Chondrocyte (in vitro differentiated cells): ENCODE measurements at places on chromosomes 7 and 10. TPM values are rescaled to one million over a fixed set of nuclear protein-coding genes. Genes with fewer than 3 reads are reported as not detected.

GRCh38 chr7:120550494-120551048 is 277.6 kb downstream of the KCND2 start:
- no peak for DNase-seq

DNA sequence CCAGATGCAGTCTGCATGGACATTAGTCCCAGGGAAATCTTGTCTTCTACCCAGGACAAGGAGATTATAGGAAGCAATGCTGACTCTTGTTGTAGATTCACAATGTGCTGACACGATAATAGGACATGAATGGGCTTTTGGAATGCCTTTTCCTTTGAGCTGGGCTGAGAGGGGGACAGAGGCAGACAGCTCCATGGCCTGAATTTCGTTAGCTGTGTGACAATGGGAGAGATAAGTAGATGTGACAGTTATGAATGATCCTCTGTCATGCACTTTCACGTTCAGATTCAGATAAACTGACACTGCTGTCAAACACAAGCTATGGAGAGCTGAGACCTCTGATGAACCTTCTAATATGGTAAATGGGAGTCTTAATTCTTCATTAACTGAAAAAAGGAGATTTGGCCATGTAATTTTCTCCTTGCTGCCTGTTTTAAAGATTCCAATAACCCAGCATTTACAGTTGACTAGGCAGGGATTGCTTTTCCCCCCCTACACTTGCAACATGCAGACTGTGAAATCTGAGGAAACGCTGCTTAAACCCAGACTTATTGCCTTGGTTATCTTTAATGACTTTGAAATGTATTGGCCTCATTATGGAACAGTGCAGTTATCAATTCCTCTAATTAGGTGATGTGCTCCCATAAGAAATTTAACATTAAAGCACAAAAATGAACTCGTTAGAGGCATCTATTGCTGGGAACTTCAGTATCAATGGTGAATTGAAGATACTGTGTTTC is 669.3 kb downstream of the AUTS2 start:
- no peak for DNase-seq

DNA sequence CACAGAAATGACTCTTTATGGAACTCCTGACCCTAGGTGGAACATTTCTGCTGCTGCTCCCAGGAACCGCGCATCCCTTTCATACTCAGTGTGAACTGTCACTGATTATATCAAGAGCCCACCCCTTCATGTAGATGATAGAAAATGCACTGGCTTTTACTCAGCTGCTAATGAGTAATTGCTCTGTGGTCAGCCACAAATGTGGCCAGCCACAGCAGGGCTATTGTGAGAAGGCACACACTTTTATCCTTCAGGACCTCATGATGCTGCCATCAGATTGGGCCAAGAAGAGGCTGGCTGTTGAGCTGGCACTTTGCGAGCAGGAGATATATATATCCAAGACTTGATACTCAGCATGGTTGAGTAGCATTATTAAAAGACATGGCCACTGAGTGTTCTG is 124.7 kb downstream of the CFAP58 start:
- DNase-seq: no peak

- no peak for DNase-seq
These were observed 303.7 kb downstream of the EXOC4 start for GRCh38 chr7:133556553-133556952.

DNA sequence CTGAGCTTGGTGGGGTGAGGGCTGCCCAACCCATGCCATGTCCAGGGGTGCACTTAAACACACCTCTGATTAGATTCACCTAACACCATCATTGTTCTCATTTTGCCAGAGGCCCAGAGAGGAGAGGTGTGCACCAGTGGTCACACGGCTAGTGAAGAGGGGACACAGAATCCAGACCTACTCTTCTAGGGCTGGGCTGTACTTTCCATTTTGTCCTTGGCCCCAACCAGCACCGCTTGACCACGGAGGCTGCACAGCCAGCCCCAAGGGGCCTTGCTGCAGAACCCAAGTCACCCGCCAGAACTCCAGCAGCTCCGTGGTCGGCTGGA is 246 bp upstream of the WDFY4 start:
- no peak for DNase-seq

DNA sequence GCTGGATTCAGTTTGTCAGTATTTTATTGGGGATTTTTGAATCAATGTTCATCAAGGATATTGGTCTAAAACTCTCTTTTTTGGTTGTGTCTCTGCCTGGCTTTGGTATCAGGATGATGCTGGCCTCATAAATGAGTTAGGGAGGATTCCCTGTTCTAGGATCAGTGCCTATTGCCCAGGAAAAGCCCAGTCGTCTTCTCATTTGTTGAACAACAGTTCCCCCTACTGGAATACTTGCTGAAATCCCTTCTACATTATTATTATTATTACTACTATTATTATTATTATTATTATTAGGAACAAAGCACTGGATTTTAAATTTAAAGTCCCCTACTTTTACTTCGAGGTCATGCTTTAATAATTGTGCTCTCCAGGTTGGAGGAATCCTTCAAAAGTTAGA is 528.9 kb downstream of the MAGI2 start:
- no peak for DNase-seq

GRCh38 chr10:97684866-97685394 is 2.1 kb downstream of the AVPI1 start:
- no peak for DNase-seq

- DNase-seq: no peak
These were observed 114.1 kb downstream of the SLC16A9 start for GRCh38 chr10:59595593-59595992.

GRCh38 chr10:121597504-121598262 is 561 bp downstream of the FGFR2 start:
- DNase-seq: peak; percentile 74

- DNase-seq: no peak
These were observed 598 bp downstream of the JAZF1 start for GRCh38 chr7:28180031-28180363.

DNA sequence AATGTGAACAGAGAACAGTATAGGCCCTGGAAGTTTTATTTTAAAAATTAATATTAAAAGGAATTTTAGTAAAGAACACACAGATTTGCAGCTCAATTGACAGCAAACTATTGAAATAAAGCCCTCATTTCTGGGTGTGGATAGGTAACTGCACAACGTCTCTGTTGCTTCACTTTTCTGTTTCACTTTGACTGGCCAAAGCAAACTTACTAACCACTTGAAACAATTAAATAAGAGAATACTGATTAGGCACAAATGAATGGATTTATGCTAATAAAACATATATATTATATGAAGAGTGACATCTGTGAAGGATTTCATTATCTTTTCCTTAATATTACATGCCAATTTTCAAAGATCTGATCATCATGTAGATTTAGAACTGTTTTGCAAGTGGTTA is 11.9 kb downstream of the ZNF804B start:
- no peak for DNase-seq

GRCh38 chr7:52233248-52233647 is 802.2 kb upstream of the POM121L12 start:
- no peak for DNase-seq

DNA sequence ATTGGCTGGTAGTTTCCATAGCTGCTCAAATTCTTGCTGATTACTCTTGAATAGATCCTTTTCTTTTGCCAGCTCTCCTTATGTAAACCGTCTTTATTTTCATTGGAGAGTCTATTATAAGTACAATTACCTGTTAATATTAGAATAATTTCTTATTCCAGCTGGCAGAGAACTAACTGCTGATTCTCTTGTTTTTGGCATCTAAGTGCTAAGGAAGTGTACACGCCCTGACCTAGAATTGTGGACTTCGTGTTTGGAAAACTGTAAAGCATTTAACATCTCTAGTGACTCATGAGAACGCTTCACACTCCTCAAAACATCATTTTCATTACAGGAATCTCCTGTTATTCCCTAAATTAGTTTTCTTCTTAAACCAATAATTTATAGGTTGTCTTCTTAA is 39.9 kb upstream of the FAM171A1 start:
- no peak for DNase-seq

- no peak for DNase-seq
These were observed 27.5 kb downstream of the CTNNA3 start for GRCh38 chr10:67668448-67668847.

- peak; percentile 85 for DNase-seq
These were observed 20.7 kb downstream of the PDIA4 start for GRCh38 chr7:149007611-149008010.

DNA sequence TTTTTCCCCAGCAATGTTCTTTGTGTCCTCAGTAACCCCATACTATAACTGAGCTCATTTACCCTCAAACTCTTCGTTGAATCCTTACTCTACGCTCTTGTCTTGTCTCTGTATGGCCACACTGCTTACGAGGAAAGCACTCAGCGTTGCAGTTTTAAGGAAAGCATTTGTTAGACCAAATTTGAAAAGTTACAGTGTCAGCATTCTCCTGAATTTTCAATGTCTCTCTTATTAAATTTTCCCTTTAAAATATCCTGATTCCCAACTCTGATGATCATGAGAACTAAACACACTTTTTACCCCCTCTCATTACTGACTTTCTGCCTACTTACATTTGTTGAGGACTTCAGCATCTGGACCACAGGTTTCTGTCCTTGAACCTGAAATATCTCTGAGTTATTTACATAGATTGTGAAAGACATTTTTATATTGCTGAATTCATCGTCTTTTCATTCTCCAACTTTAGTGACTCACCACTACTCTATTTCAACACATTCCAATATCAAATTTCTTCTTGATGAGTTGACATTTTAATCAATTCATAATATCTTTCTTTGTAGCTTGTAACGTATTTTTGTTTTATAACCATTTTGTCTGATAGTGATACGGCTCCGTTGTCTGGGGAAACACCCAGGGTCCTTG is 19.8 kb upstream of the VWDE start:
- DNase-seq: no peak

GRCh38 chr10:113646336-113647201 is 17.3 kb downstream of the NRAP start:
- DNase-seq: no peak

GRCh38 chr10:114288424-114289095 is 49.5 kb downstream of the VWA2 start:
- DNase-seq: peak; percentile 76

- no peak for DNase-seq
These were observed 162.6 kb downstream of the SH2D4B start for GRCh38 chr10:80700252-80700651.

GRCh38 chr7:14934839-14935238 is 32.3 kb upstream of the DGKB start:
- DNase-seq: no peak

- DNase-seq: no peak
These were observed 109.9 kb downstream of the ATXN7L1 start for GRCh38 chr7:105766421-105767073.

DNA sequence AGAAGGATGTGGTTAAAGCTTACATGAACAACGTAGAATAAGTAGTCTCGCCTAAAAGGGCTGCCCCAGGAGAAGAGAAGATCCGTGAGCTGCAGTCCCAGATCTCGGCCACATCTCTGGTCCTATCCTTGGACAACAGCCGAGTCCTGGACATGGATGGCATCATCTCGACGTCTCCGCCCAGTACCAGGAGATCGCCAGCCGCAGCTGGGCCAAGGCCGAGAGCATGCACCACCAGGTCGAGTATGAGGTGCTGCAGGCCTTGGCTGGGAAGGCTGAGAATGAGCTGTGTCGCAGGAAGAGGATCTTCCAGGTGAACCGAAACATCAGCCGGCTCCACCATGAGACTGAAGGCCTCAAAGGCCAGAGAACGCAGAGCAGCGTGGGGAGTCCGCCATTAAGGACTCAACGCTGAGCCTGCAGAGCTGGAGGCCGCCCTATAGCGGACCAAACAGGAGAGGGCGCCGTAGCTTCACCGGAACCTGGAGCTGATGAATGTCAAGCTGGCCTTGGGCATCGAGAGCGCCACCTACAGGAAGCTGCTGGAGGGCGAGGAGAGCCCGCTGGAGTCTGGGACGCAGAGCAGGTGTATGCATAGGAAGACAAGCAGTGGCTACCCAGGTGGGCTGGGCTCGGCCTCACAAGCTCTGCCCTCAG is 22.2 kb downstream of the LIPK start:
- peak; percentile 83 for DNase-seq

DNA sequence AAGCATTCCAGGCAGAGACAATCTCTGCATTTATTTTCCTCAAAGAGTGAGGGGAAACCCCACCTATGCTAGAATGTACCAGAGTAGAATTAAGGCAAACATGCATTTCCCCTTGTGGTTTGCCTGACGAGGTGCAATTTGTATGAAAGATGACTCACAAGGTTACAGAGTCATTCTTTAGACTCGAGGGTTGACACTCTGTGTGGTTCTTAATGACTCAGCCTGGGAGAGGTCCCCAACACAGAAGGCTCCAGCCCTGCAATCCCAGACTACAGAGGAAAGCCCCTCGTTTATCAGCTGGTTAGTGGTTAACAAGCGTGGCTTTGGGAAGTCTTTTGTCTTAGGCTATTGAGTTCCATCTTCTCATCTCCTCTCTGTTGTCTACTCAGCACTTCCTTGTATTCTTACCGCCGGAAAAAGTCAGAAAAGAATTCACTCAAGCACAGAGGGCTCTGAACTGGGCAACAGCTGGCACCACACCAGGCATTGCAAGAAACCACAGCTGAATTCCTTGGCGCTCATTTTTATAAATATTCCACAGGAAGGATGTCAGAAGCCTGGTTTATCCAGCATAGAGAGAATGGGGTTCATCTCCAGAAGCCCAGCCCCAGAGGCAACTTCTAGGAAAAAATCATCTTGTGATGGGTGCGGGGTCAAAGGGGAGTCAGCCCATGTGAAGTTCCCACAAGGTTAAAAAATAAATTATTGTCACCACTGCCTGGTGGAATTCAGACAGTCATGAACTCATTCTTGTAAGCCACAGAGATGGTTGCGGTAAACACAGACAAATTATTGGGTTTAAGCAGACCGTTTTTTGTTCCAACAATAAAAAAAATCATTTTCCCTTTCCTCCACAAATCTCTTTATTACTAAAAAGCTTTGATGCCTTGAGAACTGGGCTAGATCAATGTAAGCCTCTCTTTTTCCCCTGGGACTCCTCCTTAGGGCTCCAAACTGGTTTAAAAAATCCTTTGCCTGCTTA is 24.5 kb upstream of the SVIL start:
- DNase-seq: no peak

The COMTD1 gene
- total RNA-seq: 12.8 to 15.7 TPM (median 13.2 TPM) in 3 replicates

The HOXA1 gene
- total RNA-seq: 2.7 to 2.9 TPM in 2 of 3 replicates, not detected in the other

The TRPV6 gene
- total RNA-seq: 1.1 TPM in 1 of 3 replicates, not detected in the others

The PDZD7 gene
- 1.4 to 1.8 TPM (median 1.7 TPM) in 3 replicates for total RNA-seq

The AKR1D1 gene
- total RNA-seq: not detected in 3 replicates

The WEE2 gene
- not detected in 3 replicates for total RNA-seq

The VGF gene
- total RNA-seq: 0.22 to 0.26 TPM in 2 of 3 replicates, not detected in the other

The CYTH3 gene
- total RNA-seq: 52.9 to 59.7 TPM (median 58.4 TPM) in 3 replicates

The CCDC146 gene
- 3.0 to 5.1 TPM (median 3.1 TPM) in 3 replicates for total RNA-seq

The BHLHA15 gene
- 0.32 to 1.2 TPM in 2 of 3 replicates, not detected in the other for total RNA-seq

The GRM8 gene
- not detected in 3 replicates for total RNA-seq
